ENCODE measurements at places on chromosomes 5 and 9. TPM values are rescaled to one million over a fixed set of nuclear protein-coding genes. Genes with fewer than 3 reads are reported as not detected.

The KCNIP1 gene
- total RNA-seq: not detected

The GABRA1 gene
- not detected for total RNA-seq

The SAXO1 gene
- 0.13 TPM for total RNA-seq

The TAS2R1 gene
- total RNA-seq: not detected

The NDUFA8 gene
- 32.6 TPM for total RNA-seq

Measured in activated naive CD4-positive, alpha-beta T cell treated with anti-CD3 and anti-CD28 coated beads, Interleukin-2, amount 10 ng/mL, durations not matched to agents 5 hours and 36 hours (primary cell).